ENCODE measurements at places on chromosomes 11 and 22.

DNA sequence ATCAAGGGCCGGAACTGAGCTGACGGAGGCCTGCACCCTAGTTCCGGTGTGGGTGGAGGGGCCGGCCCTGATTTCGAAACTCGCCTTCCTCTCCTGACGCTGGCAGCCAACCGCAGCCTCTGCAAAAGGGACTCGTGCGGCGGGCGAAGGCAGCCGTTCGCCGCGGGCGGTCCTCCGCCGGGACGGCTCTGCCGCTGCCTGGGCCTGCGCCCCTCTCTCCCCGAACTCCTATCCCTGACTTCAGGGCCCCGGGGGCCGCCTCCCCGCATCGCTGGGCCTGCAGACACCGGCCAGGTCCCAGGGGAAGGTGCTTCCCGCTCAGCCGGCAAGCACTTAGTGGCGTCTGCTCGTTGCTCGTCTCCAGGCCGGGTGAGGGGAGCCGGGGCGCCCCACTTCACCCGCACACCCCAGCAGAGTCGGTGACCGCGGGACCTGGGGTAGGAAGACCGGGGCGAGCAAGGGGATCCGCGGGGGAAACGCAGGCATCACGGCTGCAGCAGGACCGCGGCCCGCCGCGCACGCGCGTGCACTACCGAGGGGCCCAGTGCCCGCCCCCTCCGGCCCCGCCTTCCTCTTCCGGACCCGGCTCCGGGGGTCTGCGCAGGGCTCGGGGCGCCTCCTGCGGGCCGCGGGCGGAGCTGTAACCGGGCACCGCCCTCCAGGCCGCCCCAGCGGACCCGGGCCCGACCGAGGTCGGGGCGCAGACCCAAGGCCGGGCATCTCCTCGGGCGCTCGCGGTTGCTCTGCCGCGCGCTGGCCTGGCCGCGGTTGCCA is 464 bp upstream of the ANKRD13D start:
- peak; percentile 79 for DNase-seq

DNA sequence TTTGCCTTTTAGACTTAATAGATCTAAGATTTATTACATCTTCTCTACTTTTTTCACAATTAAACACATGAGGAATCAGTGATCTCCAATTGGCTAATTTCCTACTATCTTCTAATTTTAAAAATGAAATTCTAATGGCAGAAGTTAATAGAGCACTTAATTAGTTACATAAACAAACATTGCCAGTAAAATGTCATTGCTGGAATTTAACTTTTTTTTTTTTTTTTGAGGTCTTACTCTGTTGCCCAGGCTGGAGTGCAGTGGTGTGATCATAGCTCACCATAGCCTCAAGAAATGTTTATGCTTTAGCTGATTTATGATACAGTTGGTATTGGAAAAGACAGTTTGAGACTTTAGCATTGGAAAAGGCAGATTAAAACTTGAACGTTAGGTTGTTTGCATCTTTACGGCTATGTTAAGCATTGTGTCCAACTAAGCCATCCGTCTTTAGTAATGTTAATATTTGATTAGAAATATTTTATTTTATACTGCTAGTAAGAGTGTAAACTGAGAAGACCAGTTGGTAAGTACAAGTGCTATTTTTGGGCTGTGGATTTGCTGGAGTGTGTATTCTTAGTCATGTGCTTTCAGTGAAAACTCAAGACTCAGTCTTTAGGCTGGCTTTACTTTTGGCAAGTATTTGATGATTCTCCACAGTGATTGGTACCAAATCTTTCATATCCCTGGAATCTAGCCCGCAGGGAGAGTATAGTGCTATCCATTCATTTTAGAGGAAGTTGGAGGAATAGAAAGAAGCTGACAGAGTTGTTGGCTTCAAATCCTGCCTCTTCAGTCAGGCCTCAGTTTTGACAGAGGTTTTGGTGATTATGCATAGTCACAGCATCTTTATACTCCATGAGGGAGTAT is 4.5 kb downstream of the ANO5 start:
- no peak for DNase-seq

GRCh38 chr11:128236506-128237498 is 350.6 kb downstream of the ETS1 start:
- no peak for DNase-seq

- DNase-seq, result no peak
Measured at GRCh38 chr11:22581354-22582150, 44.1 kb downstream of the FANCF start.

- no peak for DNase-seq
Measured at GRCh38 chr11:72010529-72011233, 12.0 kb downstream of the IL18BP start.

- DNase-seq, result no peak
Measured at GRCh38 chr11:23569134-23569533, 708.9 kb upstream of the CCDC179 start.

DNA sequence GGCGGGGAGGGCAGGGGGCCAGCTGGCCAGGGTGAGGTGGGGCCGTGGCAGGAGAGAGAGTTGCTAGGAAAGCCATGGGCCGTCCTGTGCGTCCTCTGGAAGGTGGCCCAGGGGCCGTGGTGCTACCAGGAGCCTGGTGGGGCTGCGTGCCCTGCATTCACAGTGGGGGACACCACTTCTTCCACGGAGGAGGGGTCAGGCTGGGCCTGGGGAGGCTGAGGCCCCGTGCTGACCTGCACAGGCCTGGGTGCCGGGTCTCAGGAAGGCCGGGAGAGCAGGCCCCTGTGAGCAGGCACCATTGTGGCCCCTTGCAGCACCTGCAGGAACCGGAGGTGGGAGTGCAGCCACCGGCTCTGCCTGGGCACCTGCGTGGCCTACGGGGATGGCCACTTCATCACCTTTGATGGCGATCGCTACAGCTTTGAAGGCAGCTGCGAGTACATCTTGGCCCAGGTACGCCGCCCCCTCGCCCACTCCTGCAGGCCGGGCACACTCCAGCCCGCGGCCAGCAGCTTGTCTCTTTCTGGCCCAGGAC is 12.0 kb downstream of the MUC5B start:
- DNase-seq, result no peak

DNA sequence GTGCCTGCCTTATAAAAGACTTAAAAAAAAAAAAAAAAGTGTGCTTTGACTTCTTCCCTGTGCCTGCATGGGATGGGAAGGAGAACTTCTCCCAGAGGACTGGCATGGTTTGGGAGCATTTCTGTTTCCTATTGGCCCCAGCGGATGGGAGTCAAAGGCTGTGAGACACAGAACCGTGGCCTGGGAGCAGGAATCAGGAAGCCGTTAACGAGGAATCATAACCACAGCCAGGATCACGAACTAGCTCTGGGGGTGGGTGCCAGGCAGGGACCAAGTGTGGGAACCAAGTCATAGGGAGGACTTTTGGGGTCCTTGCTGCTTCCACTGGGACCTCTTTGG is 526 bp downstream of the C1QTNF6 start:
- no peak for DNase-seq

DNA sequence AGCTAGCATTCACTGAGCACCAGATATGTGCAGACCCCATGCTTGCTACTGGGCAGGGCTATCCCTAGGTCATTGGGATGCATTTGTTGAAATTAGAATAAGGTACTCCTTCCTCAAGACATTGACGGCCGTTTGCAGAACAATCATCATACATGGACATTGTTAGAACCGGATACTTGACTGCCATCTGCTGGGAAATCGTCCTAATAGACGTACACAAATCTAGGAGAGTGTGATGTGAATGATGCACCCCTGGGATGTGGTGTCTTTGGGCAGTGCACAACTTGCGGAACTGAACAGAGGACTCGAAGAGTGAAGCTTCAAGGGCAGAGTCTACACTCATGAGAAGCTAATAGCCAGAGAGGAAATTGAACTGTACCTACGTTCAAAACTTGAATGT is 35.9 kb downstream of the MYO18B start:
- DNase-seq, result no peak

- no peak for DNase-seq
Measured at GRCh38 chr11:123230346-123230745, 35.3 kb upstream of the CLMP start.

- DNase-seq, result no peak
Measured at GRCh38 chr22:31321421-31321820, 24.7 kb downstream of the PATZ1 start.

DNA sequence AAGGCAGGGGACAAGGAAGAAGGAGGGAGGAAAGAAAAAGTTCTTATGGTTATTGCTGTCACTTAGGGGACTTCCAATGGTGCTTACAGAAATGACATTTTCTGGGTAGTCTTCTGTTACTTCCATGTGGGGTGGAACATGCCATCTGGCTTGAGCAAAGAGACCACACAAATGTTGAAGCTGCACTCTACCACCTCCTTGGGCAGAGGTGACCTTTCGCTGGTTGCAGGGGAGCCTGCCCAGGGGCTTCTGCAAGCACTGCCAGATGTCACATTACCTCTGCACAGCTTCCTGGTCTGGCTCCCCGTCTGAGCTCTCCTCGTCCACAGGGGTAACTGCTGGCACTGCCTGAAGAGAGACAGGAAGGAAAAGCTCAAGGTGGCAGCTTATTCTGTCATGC is 32.6 kb upstream of the APOA1 start:
- no peak for DNase-seq

- no peak for DNase-seq
Measured at GRCh38 chr11:77093987-77094840, 8.4 kb upstream of the OMP start.

DNA sequence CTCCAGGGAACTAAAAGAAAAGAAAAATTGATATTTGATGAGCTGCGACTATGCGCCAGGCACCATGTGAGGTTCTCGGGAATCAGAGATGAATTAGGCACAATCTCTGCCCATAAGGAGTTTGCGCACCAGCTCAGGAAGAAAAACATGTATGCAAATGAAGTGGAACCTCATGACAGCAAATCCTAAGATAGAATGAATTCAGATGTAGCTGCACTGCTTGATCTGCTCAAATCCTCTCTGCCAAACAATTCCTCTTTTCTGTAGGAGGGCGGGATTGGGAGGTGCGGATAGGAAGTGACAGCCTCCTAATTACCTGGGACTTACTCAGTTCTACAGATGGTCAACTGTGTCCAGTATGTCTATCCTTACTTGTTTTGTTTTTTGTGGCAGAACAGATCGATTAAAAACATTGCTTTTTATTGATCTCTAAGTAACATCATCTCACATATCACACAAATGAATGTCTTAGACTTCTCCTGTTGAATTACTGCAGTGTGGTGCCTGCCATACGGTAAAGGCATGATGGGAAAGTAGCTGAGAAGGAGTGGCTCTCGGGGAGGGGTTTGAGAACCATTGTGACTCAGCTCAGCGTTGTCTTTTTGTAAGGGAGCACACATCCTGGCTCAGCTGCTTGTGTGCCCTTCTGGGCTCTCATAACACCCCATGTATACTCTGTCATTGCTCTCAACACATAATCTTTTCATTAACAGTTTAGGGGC is 13.9 kb downstream of the CRTAM start:
- DNase-seq, result no peak

DNA sequence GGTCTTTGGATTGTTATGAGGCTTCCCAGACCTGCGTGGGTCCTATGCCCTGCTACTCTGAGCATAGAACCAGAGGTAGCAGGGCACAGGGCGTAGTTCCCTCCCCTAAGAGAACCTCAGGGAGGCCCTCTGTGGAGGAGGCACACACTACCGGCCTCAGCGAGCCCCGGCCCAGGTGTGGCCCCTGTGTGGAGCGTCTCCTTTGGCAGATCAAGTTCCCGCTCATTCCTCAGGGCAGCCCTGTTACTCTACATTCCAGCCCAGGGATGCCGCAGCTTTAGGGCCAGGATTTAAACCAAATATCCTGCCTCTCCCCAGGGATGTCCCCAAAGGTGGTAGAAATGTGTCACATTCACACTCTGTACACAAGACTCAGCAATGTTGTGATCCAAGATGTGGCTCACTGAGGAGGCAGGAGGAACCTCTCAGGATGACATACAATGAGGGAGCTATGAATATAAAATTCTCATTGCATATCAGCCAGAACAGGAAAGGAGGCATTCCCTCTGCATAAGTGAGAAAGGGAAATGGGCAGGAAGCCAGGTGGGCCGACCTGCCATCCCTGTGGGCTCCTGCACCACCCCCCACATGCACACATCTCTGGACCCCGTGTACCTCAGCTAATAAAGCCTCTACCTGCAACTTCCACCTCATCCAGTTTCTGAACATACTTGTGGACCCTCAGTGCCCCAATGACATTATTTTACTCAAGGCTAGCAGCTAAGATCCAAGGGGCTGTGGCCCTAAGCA is 131.9 kb upstream of the TEAD1 start:
- DNase-seq, result no peak

- no peak for DNase-seq
Measured at GRCh38 chr22:21590809-21591641, 23.5 kb downstream of the UBE2L3 start.

DNA sequence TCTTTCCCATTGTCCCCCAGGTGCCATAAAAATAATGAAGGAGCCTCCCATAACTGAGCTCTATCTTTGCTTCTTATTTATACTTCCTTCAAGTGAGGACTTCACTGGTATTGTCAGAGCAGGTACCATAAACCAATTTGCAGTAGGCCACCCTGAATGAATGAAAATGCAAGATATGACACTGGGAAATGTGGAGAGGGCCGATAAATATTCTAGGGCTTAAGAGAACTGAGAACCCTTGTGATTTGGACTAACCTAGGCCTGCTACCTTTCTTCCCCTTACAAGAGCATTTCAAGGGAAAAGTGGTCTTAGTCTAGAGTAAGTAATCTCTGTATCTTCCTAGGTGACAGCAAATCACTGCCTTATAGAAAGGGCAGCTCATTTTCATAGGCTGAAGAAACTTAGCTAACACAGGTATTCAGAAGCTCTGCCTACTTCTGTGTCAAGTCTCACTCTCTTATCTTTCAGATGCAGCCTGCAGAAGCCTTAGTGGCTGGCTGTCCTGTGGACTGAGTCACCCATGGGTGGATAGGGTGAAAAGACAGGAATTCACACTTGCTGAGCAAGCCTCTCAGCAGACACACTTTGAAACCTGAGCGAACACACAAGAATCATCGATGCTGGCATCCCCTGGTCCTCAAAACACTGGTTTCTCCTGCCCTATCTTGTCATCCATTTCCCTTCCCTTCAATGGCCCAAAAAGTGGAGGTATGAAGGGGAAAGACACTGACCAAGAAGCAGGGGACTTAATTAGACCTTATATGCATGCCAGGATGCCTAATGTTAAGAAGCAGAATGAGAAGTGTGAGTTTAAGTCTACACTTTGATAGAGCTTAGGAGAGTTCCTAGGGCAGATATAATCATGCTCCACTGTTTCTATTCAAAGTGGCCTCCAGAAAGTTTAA is 15.2 kb downstream of the NRIP3 start:
- DNase-seq, result no peak

- DNase-seq, result peak; percentile 31
Measured at GRCh38 chr11:62402226-62402959, 16.4 kb upstream of the SCGB1A1 start.

- DNase-seq, result no peak
Measured at GRCh38 chr11:130673698-130674097, 225.3 kb downstream of the ADAMTS15 start.

All from T-helper 9 cell (primary cell).